Stimulated activated CD4-positive, alpha-beta T cell treated with anti-CD3 and anti-CD28 coated beads, Interleukin-12 subunit alpha, Interleukin-12 subunit beta, amount 100 ng/mL, for 48 hours (primary cell): ENCODE measurements at places on chromosomes 3 and 15.

DNA sequence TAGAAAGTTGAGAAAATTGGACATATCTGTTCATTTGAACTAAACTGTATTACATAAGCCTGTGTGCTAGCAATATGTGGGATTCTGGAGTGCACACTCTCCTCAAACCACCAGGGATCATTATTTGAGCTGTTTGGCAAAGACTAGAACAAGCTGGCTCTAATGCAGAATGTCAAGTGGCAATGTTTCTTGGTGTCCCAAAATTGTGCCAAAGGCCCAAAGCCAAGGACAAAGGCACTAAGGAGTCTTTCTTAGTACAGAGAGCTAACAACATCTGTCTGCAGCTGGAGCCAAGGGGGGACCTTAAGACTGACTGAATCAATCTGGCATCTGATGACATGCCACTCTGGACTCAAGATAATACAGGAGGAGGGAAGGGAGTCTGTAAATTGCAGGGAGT lies 76.7 kb upstream of the STRIT1 start:
- DNase-seq, result no peak

- no peak for DNase-seq
Observed at GRCh38 chr15:56608140-56608778, 125.0 kb downstream of the ZNF280D start.

DNA sequence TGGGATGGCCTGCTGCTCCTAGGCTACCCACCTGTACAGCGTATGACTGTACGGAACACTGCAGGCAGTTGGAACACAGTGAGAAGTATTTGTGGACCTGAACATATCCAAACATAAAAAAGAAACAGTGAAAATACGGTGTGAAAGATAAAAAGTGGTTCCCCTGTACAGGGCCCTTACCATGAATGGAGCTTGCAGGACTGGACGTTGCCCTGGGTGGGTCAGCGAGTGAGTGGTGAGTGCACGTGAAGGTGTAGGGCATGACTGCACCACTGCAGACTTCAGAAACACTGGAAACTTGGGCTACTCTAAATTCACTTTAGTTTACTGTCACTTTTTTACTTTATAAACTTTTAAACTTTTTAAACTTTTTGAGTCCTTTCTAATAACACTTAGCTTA lies 71.2 kb upstream of the SLC6A6 start:
- no peak for DNase-seq

- no peak for DNase-seq
Observed at GRCh38 chr3:133944641-133945380, 49.1 kb upstream of the RAB6B start.

GRCh38 chr3:129705274-129705673 lies 98.8 kb upstream of the PLXND1 start:
- DNase-seq, result no peak

DNA sequence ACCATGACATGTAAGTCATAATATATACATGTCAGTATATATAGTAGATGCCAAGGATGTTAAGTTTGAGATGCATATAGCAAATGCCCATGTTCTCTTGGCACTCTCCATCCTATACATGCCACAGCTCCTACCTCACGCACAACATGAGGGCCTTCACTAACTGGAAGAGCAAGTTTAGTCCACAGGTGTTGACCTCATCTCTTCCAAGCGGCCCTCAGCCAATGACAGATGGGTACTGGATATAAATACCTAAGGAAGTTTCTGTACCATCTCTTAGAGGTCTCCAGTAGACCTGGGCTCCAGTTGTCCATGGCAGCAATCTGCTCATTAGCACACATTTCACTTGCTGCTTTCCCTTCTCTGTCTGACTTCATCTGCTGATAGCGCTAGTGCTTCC lies 43.3 kb upstream of the CMC1 start:
- no peak for DNase-seq

GRCh38 chr3:134857356-134857755 lies 62.3 kb downstream of the EPHB1 start:
- DNase-seq, result no peak

- DNase-seq, result peak; percentile 16
Observed at GRCh38 chr15:51621936-51622603, 501 bp downstream of the DMXL2 start.

DNA sequence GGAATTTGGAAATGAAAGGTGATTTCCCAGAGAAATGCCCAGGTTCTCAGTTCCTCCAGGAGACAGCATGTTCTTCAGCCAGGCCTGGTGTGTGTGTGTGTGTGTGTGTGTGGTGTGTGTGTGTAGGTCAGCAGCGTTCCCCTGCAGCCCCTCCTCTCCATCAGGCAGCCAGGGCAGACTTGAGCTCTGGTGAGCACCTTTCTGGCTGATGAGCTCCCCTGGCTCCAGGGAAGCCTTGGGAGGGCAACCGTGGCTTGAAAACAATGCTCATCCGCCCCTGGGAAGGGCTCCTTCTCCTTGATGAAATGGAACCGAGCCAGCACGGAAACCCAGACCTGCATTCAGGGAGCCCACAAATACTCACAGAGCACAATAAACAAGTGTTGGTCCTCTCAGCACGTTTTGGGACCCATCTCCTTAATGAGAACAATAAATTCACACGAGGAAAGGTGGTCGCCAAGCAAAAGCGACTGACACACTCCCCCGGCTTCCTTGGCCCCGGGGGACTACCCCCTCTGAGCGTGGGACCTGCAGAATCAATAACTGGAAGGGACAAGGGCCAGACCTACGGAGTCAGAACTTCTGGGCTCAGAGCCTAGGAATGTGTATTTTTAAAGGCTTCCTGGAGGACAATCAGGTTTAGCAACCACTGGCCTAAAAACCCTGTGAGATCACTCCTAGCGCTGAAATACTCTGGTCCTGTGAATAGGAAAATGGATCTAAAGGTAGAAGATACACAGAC lies 38.6 kb upstream of the HES1 start:
- DNase-seq, result no peak

GRCh38 chr3:120557115-120557514 lies 39.0 kb upstream of the NDUFB4 start:
- DNase-seq, result no peak

GRCh38 chr15:93983526-93983925 lies 247.8 kb upstream of the MCTP2 start:
- DNase-seq, result no peak

DNA sequence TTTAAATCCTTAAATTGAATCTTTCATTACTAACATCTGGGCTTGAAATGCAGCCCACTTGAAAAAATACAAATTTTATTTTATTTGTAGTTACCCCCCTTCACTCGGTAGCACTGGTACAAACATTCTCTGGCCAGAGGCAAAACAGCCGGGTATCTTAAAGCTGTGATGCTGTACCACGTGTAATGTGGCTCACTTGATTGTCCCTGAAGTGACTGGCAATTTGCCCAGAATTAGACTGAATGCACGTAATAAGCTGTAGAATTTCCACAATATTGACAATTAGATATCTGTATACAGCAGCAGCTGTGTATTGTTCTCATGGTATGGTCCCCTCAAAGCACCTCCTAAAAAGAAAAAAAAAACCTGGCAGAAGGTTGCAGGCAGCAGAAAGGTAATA lies 192.8 kb upstream of the TBC1D5 start:
- no peak for DNase-seq

- DNase-seq, result no peak
Observed at GRCh38 chr3:68728343-68728742, 204.0 kb downstream of the TAFA4 start.

DNA sequence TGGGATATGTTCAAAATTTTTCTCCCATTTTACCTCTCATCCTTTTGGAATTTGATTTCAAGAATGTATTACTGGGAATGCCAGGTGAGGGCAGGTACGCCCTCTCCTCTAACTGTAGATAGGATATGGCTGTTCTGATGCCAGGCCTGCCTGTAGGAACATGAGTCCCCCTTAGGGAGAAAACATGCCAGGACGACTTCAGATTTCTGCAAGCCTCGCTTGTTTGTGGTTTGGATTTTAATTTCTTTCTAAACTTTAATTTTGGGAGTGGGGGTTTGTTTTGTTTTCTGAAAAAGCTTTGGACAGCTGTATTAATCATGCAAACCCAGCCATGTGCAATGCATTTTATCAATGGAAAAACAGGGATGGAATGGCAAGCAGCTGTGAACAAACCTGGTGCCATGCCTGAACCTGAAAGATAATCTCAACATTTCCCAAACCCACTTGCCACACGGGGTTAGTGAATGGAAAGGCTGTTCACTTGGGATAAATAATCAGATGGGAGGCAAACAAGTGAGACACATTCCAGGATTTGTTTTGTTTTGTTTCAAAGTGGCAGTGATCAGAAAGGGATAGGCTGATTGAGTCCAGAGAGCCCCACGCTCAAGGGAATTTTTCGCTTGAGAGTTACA lies 207.6 kb downstream of the GAP43 start:
- DNase-seq, result no peak

DNA sequence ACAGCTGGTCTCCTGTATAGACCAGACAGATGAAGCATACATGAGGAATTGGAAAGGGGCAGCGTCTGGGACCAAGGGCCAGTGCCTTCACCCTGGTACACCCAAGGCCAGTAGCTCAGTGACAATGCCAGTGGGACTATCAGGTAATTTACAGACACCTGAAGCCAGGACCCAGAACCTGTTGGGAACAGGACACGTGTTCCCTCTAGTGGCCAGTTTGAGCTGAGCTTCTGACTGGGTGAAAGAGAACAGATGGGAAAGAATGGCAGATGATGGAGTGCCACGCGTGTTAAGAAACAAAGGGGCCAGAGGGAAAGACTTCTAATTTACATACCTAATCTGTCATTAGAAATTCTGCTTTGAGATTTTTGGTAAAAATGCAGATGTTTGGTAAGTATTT lies 5.1 kb upstream of the SLC25A38 start:
- peak; percentile 35 for DNase-seq

DNA sequence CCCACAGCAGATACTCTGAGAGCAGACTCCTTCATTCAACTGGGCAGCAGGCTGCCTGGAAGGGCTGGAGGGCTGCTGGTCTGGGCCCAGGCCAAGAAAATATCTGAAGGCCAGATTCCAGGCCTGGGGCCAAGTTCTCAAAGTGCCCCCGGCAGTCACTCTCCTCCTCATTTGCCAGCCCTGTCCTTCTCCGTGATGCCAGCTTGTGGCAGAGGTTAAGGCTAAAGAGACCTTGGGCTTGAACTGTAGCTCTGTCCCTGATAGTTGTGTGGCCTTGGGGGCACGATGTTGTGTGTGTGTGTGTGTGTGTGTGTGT lies 39.0 kb downstream of the FAM3D start:
- DNase-seq, result no peak

DNA sequence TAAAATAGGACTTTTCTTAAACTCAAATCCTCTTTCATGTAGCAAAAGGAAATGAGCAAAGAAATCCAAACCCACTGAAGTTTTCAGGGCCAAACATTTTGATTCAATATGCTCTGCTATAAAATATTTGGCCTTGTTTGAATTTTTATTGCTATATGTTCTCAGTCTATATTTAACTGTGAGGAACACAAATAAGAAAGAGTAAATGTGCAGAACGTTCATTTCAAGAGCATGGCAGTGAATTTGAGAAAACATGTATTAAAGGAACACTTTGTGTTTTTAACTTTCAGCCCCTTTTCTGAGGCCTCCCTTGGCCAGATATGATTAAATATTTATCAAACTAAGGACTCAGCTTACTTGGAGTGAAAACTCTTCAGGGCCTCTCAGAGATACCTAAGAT lies 124.7 kb upstream of the CCNL1 start:
- DNase-seq, result no peak

GRCh38 chr15:85000937-85001336 lies 19.3 kb downstream of the PDE8A start:
- DNase-seq, result no peak

GRCh38 chr15:69462493-69463181 lies 10.0 kb downstream of the RPLP1 start:
- DNase-seq, result peak; percentile 87

DNA sequence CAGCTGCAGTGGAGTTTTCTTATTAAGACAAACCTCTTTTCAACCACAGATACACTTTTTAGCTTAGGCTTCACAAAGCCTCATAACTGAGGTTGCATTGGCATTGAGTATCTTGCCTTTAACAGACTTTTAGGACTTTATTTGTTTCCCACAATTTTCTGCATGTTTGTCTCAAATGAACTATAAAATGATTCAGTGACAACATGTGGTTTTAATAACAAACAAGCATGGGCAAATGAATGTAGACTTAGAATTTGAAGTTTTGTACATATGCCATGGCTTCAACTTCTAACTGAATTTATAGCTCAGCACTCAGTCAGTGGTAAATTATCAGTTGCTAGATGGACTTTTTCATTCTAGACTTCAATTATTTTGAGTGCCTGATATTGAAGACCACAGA lies 101.6 kb downstream of the SLC25A26 start:
- DNase-seq, result no peak
